Neural crest cell (in vitro differentiated cells): ENCODE measurements at places on chromosomes 5 and 9.

DNA sequence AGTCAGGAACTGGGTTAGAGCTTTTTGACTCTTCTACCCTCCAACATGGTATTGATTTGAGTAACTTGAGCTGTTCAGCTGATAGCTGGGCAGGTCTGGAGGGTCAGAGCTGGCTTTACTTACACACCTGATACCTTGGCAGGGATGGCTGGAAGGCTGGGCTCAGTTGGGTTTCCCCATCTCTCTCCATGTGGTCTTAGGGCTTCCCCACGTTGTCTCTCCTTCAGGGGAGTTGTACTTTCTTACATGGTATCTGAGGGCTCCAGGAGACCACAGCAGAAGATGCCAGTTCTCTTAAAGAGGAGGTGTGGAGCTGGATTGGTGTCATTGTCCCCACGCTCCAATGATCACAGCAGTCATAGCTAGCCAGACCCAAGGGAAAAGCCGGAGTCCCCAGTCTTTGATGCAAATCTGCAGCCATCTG, 25.6 kb downstream of the ISOC1 start:
- DNase-seq = no peak

DNA sequence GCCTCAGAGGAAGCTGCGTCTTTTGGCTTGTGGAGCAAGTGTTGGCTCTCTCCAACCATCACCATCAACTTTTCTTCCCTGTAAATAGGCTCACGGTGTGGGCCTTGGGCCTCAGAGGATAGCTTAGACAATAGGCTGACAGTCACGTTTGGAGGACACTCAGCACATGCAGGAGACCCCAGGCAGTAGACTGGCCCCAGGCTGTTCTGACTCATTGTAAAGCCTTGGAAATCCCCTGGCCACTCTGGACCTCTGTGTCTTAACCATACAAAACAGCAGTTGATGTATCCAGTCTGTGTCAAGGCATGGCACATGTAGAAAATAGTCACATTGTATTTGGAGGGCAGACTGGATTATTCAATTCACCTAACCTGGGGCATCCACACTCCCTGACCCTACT, 18.6 kb downstream of the CD74 start:
- no peak for DNase-seq

DNA sequence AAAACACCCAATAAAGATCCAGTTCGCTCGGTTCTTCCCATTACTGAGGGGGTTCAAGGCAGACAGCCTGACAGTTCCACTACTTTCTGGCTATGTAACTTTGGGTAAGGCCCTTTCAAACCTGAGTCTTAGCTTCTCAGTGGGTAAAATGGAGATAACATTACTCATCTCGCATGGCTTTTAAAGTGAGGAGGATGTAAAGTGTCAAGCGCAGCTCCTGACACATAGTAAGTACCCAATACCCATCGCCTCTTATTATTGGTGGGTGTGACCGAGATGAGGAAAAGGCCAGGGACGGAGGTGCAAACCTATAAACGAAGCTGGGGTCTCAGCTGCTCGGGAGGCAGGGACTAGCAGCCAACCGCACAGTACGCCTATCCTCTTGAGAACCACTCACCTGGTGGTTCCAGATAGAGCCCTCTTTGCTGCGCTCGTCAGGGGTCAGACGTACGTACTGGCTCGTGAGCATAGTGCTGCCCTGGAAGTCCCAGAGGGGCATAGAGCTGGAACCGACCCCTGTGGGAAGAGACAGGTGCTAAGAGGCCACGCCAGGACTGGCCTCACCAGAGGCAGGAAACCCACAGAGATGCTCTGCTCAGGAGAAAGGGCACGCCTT, 584 bp downstream of the LMAN2 start:
- DNase-seq = no peak

DNA sequence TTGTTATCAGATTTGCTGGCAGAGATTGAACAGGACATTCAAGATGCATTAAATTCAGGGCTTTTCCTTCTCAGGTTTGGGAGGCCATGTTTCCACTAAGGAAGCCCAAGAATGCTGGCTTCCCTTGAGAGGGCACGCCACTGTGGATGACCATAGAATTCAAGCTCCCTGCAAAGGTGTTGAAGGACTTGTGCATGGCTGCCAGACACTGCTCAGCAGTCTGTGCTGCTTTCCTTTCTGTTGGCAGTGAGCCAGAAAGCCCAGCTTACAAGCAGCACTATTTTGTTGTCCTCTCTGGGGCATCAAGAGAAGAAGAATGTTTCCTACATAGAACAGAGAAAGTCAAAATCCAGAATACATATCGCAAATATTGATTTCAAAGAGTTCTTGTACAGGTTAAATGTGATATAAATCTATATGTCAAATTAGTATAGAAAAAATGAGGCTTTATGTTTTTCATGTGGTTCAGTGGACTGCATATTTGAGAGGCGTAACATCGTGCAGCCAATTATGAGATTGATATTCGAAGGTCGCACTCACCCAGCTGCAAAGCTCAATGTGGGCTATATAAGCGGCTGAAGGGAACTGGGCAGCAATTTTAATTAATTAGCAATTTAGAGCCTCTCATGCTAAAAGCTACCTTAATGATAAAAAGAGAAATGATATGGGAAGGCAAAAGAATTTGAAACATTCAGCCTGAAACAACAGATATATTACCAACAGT, 103.1 kb upstream of the ISL1 start:
- DNase-seq = no peak

DNA sequence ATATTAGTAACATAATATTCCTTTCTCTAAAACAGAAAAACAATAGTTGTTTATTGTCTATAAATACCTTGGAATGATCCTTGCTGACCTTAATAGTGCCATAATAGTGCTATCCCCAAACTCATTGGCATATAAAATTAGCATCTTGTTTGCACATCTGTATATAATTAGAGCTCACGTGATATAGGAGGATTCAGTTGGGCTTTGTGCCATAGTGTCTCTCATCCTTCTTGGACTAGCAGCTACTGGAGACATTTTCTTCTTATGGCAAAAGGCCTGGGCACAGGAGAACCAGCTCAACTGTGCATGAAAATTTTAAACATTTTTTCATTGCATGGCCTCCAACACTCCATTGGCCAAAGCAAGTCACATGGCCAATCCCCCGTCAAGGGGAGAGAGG, 342.5 kb downstream of the SPATA31D1 start:
- DNase-seq = no peak

- no peak for DNase-seq
These were observed 66.5 kb downstream of the F2RL2 start for GRCh38 chr5:76556511-76557221.

GRCh38 chr5:36528588-36528987, 77.8 kb upstream of the SLC1A3 start:
- no peak for DNase-seq

DNA sequence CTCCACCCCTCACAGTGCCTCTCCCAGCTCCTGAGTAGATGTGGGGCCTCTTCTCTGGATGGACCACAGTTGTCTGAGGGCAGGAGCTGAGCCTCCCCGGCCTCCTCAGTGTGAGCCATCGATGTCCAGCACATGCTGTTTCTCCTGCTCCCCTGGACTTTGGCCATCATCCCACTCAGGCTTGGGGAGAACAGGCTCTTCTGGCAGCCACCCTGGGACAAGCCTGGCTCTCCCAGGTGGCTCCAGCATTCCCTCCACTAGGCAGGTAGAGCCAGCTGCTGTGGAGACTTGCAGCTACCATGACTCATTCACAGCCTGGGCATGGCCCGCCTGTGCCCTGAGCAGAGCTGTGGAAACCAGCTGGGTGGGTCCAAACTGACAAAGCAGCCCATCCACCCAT, 77.0 kb downstream of the CSNK1A1 start:
- DNase-seq = no peak

GRCh38 chr5:55308254-55308836, 556 bp downstream of the MTREX start:
- no peak for DNase-seq

- DNase-seq = no peak
These were observed 302.8 kb upstream of the COX7C start for GRCh38 chr5:86314951-86315350.

- no peak for DNase-seq
These were observed 4.4 kb upstream of the C9orf153 start for GRCh38 chr9:86263876-86264275.

GRCh38 chr5:135871268-135871915, 24.2 kb downstream of the IL9 start:
- DNase-seq = no peak

GRCh38 chr5:38541174-38541725, 15.2 kb downstream of the LIFR start:
- no peak for DNase-seq

DNA sequence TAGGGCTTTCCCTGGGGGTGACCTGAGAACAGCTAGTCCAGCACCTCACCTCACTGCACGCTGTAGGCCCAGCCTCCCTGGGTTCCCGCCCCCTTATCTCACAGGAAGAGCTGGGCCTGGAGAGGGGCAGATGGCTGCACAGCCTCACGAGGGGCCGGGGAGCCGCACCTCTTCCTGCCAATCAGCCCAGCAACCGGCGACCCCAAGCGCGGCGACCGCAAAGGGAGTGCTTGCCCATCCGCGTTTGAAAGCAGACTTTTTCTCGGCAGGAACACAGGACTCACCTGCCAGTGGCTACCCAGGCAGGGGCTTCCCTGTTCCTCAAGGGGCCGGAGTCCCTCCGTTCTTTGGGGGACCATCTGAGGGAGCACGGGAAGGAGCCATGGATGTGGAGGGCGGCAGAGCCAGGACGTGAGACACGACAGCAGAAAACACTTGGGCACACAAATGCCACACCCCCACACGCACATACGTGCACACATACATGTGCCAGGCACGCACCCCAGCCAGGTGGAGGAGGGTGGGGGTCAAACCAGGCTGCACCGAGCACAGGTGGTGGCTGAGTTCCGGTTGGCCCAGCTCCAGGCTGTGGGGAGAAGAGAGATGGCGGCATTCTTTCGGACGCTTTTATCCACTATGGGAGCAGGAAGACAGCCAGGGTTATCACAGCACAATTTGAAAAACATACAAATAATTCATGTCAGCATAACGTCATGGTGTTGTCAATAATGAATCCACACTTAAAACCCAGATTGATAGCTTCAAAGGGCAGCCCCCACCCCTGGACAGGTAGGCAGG, 11.3 kb downstream of the TMEM250 start:
- no peak for DNase-seq

- DNase-seq = no peak
These were observed 2.8 kb upstream of the AMBP start for GRCh38 chr9:114080773-114081440.

DNA sequence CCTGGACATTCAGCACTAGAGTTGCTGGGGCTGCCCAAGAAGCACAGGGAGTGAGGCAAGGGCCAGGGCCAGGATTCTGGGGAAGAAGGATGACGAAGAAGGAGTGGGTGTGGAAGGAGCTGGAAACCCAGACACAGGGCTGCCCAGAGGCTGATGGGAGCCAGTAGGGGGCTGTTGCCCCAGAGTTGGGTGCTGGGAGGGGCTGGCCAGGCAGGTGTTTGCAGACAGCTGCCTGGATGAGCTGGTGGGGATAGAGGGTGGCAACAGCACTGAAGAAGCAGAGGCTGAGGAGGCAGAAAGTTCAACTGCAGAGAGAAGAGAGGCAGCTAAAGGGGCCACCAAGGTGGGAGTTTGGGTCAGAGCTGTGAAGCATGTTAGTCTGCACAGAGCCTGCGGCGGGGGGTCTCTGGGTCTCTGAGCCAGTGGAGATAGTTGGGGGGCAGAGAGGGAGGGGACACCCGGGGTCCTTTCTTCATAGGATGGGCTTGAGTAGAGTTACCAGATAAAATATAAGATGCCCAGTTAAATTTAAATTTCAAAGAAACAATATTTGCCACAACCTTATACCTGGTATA, 2.5 kb upstream of the AQP7 start:
- DNase-seq = no peak

DNA sequence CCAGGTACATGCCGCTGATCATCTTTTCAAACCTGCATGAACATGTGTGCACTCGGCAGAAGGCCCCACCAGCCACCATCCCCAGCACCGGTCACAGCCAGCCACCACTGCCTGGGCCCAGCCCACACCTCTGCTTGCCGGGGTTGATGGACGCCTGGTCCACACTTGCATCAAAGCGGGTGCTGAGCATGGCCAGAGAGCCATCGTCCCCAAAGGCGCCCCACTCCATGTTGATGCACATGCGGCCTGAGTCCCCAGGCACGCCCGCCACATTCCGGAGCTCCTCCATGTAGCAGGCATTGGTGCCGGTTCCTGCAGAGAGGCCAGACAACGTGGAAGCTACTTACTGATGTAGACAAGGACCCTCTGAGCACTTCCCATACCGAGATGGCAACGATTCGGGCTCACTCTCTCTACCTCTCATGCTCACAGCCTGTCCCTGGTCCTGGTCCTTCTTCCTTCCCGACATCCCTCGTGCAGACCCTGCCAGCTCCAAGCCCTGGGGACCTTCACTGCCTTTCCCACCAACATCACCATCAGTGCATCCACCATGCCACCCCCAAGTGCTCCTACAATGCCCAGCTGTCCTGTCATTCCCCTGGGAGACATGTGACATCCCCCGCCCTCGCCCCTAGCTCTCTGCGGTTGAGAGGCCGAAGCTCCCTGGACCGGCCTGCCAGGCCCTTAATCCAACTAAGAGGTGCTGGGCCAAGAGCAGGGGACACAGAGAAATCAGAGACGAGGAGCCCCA, 17.2 kb downstream of the HK3 start:
- DNase-seq = no peak

- DNase-seq = no peak
These were observed 50.1 kb upstream of the RETREG1 start for GRCh38 chr5:16666883-16667398.

GRCh38 chr5:114780290-114780689, 389.4 kb downstream of the TRIM36 start:
- DNase-seq = no peak

- no peak for DNase-seq
These were observed 9.6 kb downstream of the PSIP1 start for GRCh38 chr9:15501179-15501578.

- no peak for DNase-seq
These were observed 69.8 kb downstream of the JMY start for GRCh38 chr5:79305706-79306105.

GRCh38 chr5:61137835-61138234, 24.4 kb downstream of the SMIM15 start:
- no peak for DNase-seq

DNA sequence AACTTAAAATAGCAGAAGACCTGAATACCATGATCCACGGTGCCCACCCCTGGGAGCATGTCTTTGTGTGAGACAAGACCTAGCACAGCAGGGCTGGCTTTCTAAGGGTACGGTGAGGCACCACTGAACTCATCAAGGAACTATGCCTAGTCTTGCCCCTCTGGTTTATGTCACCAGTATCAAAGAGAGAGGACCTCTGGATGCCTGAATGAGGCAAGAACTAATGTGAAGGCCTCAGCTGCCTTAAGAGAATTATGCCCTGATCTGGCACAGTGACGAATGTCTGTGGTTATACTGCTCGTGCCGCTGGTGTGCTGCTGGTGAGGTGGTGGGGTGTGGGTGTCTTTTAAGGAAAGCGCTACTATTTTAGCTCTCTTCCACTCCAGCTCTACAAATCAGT, 23.0 kb downstream of the NREP start:
- DNase-seq = no peak

DNA sequence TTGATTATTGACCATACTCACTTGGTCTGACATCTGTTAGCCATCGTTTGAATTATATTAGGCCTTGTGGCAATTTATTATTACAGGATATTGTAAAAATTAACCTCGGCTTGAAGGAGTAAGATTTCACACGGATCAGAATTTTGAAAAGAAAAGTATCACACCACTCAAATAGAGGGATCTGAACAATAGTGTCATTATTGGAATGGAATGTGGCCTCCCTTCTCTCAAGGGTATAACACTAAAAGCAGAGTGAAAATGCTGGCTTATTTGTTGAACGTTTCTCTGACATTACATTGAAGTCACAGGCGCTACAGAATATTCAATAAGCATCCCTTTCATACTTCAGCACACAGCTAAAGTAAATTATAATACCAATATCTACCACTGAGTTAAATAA, 509.3 kb downstream of the CTNND2 start:
- DNase-seq = no peak
